ENCODE measurements at places on chromosomes 4 and X.

DNA sequence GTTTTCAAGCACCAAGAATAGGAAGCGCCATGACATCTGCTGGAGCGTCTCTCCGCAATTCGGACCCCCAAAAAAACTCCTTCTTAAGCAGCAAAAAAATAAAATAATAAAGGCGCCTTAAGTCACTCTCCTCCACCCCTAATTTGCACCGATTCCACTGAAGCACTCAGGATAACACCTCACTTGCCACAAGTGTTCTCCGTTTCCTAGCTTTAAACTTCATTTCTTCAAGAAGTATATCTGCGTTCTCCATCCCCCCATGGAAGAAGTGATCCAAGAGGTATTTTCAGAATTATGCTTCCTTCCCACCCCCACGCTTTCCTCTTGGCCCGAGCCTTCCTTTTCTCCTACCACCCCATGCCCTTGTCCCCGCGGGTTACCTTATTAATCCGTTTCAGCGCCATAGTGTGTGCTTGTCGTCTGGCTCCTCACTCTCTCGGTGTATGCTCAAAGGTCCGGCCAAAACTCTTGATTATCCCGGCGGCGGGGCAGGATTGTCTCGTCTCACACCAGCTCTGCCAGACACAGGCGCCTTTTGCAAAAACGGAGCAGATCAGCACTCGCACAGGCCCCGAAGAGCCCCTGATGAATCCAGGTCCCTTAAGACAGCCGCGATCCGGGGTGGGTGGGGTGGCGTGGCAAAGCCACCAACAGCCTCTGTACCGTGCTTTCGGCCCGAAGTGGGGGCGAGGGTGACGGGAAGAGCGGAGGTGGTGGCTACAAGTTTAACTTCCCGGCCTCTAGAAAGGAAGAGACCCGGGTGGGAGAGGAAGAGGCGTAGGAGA, 1.1 kb downstream of the UBE2D3 start:
- DNase-seq, result no peak

- DNase-seq, result no peak
Observed at GRCh38 chrX:49704691-49705404, 9.1 kb upstream of the PAGE1 start.

DNA sequence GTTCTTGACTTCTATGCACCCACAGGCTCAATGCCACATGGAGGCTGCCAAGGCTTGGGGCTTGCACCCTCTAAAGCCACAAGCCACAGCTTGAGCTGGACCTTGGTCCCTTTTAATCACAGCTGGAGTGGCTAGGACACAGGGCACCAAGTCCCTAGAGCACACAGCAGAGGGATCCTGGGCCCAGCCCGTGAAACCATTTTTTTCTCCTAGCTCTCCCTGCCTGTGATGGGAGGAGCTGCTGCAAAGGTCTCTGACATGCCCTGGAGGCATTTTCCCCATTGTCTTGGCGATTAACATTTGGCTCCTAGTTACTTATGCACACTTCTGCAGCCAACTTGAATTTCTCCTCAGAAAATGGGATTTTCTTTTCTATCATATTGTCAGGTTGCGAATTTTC, 410.9 kb downstream of the GRID2 start:
- no peak for DNase-seq

GRCh38 chrX:29858714-29859113, 356.6 kb upstream of the MAGEB2 start:
- DNase-seq, result no peak

- DNase-seq, result no peak
Observed at GRCh38 chr4:8039290-8039689, 99.6 kb upstream of the AFAP1 start.

GRCh38 chr4:70903291-70903603, 1.1 kb downstream of the MOB1B start:
- DNase-seq, result no peak

DNA sequence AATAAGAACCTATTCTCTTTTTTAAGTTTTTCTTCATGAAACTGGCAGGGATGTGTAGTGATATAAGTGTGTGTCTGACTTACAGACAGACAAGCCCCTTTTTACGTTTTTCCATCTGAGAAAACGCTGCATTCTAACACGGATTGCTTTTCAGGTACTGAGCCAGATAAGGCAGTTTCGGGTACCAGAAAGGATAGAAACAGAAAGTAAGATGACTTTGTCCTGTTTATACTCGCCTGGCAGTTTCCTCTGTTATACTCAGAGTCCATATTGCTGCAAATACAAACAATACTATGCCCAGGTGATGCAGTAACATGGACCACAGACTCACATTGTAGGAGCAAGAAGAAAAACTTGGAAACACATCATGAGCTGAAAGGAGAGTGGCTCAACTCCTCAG, 2320.6 kb upstream of the AGA start:
- no peak for DNase-seq

DNA sequence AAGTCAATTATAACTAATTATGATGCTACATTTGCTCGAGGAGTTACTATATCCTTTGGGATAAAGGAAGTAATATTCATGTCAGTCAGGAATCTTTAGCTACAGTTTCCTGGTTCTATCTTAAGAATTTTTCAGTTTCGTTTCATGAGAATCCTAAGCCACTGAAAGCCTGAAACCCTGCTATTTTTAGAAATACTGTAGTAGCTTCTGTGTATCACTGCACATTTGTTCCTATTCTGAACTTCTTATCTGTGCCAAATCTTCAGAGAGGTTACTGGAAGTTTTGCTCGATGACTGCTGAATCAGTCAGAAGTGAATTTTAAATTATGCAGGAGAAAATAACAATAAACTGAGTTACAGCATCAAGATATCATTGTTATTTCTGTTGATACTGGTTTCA, 249.2 kb downstream of the TENM3 start:
- DNase-seq, result no peak

DNA sequence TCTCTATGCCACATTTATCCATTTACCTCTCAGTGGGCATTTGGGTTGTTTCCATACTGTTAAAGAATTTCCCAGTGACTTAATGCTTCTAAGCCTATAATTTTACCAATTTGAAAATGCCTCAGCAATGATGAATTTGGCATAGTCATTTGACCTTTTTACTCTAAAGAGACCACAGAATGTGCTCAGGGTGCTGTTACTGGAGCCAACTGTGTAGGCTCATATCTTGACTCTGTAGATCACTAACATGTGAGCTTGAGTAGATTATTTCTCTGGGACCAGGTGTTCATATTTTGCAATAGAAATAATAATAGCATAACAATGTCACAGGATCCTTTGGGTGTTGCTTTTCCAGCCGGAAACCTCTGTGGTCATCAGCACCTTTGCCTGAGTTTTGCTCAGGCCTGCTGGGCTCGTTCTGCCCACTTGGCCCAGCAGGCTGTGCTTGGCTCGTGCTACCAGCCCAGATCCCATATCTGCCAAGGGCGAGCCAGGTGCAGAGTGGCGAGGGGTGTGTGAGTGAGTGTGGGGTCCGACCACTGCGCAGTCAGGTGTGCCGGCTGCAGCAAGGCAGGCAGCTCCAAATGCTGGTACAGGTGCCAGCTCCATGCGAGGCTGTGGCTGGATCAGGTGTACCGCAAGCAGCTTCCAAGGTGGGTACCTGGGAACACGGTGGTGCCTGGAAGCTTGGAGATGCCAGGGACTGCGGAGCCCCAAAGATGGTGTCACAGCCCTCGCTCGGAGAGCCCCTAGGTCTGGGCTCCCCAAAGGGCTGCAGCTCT, 70.6 kb upstream of the ANK2 start:
- no peak for DNase-seq

DNA sequence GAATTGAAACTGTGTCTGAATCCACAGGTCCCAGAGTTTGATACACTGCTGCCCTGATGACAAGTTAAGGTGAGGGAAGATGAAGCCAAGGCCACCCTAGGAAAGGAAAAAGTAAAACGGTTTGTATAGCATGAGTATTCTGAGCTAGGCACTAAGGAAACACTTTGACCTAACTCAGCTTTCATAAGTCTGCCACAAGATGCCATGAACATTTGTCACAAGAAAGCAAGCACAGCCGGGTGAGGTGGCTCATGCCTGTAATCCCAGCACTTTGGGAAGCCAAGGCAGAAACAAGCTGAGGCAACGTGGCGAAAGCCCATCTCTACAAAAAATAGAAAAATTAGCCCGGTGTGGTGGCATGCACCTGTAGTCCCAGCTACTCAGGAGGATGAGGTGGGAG, 34.2 kb downstream of the ELOVL6 start:
- no peak for DNase-seq

- no peak for DNase-seq
Observed at GRCh38 chr4:184288451-184289178, 70.9 kb upstream of the ENPP6 start.

GRCh38 chr4:174215057-174215456, 68.4 kb downstream of the FBXO8 start:
- no peak for DNase-seq

DNA sequence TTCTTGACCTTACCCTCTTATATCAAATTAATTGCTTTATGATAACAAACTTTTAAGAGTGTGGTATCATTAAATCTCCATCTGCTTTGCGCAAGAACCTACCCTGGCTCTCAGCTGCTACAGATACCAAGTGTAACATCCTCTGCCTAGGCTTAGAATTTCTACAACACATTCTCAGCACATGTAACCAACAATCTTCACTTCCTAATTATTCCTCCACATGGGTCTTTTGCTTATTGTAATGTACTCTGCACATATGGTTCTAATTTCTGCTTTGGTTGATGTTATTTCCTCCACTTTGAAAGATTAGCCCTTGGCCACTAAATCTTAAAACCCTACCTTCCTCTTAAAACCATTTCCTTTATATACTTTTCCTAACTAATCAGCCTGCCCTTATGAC, 242.4 kb downstream of the ARHGAP24 start:
- DNase-seq, result no peak

GRCh38 chr4:40629401-40630334, at the start of gene RBM47:
Gene RBM47 (minus strand): TSS chr4:40629864. CDS start chr4:40438893, 190,971 bp downstream.
- DNase-seq, result no peak

GRCh38 chrX:152735860-152736511, 2.4 kb downstream of the MAGEA12 start:
- no peak for DNase-seq
